ENCODE measurements at places on chromosomes 7 and 10. TPM values are rescaled to one million over a fixed set of nuclear protein-coding genes. Genes with fewer than 3 reads are reported as not detected.

Gene CFTR
- not detected for total RNA-seq

DNA sequence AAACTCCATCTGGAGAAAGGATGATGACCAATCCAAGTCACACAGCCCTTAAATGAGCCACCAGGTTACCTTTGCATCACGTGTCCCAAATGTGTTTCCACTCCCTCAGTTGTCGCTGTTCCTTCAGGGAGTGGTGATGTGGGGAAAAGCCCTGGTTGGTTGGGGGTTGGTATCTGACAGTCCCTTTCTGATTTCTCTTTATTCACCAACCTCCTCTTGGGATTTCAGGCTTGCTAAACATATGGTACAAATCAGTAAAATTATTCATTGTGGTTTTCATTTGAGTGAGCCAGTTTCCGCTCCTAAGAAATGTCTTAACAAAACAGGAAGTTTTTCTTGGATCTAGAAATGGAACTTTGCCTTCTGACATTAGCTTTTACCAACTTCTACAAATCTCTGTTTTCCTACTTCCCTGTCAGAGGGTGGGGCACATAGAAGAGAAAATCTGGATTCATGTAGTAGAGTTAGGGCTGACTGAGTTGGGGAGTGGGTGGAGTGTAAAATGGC, 40.0 kb upstream of the KMT2E start:
- H3K36me3 ChIP-seq = peaks cover 8% of the 10 kb centered on the region
- peak overlapping the region; percentile 5 for H3K4me3 ChIP-seq
- H3K27ac ChIP-seq = peak overlapping the region; percentile 85
- peak; percentile 83 for DNase-seq
- H3K4me1 ChIP-seq = peaks cover 58% of the 10 kb centered on the region
- no peaks in the 10 kb centered on the region for H3K27me3 ChIP-seq

DNA sequence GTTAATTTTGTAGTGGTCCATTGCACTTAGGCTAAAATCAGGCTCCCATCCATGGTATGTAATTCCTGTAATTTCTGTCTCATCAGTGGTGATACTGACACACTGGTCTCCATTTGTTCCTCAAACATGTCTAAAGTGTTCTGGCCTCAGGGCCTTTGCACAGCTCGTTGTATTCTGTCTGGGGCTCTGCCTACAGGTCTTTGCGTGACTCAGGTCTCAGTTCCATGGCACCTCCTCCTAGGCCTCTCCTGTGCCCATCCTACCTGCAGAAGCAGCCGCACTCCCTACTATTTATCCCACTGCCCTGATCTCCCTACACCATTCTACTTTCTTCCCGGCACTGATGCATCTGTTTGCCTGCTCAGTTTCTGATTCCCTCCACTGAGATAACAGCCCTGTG, 173.8 kb downstream of the ITGA8 start:
- DNase-seq = no peak
- H3K4me1 ChIP-seq = no peaks in the 10 kb centered on the region
- H3K27ac ChIP-seq = no peak overlapping the region
- H3K27me3 ChIP-seq = no peaks in the 10 kb centered on the region

Gene PRF1
- total RNA-seq = not detected

DNA sequence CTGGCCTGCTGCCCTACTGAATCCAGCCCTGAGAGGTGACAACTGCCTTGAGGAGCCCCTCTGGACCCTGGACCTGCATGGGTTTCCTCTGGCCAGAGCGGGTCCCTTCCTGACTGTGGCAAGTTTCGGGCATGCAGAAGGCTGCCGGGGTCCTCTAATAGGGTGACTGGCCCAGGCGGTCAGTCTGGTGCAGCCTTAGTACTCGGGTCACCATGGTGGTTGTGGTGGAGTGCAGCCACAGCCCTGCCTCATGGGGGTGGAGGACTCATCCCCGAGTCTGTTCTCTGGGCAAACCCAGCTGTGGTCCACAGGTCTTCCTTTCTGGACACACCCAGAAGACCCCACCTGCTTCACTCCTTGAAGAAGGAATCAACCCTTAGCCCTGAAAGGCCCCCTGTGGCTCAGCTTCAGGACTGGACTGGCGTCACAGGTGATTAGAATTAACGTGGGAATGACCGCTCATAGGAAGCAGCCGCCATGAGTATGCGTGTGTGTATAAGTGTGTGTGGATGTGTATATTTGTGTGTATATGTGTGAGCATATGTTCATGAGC, 28.7 kb downstream of the RAMP3 start:
- H3K4me1 ChIP-seq = no peaks in the 10 kb centered on the region
- H3K36me3 ChIP-seq = no peaks in the 10 kb centered on the region
- H3K27me3 ChIP-seq = peaks cover 6% of the 10 kb centered on the region
- H3K4me3 ChIP-seq = no peak overlapping the region

DNA sequence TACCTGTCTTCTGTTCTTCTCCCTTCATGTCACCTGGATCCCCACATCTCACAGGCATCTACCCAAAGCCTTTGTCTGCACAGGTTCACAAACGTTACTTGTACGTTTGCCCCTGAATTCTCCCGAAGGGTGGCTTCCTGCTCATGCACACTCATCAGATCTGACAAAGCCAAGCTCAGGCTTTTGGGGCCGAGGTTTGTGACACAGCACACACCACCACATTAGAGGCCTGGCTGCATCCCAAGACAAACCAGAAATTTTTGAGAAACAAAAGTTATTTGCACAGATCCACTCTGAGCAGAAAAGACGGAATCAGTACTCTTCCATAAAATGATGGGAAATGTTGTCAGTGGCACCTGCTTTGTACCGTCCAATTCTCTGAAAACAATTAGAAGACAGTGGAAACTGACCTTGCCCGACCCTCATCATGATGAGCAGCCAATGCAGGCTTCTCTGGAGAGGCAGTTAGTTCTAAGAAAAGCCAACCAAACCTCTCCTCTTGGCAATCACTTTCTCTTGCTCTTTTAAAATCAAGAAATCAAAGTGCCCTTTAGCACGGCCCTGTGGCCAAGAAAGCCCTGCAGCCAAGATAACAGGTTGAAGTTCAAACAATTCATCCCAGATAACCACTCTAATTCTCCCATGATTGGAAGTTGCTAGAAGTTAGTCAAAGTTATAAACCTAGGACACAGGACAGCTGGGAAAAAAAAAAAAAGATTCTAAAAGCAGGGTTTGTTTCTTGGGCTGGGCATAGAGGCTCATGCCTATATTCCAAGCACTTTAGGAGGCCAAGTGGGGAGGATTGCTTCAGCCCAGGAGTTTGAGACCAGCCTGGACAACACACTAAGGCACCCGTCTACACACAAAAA, 13.6 kb upstream of the SVIL start:
- H3K27me3 ChIP-seq = no peaks in the 10 kb centered on the region
- no peaks in the 10 kb centered on the region for H3K36me3 ChIP-seq
- H3K4me1 ChIP-seq = peaks cover 58% of the 10 kb centered on the region
- DNase-seq = peak; percentile 23

Gene IKZF1
- total RNA-seq = under 0.01 TPM

Gene MRM2
- 21.4 TPM for total RNA-seq

- no peak for DNase-seq
- H3K27me3 ChIP-seq = peaks cover 19% of the 10 kb centered on the region
- H3K36me3 ChIP-seq = no peaks in the 10 kb centered on the region
- H3K27ac ChIP-seq = no peak overlapping the region
Observed at GRCh38 chr10:125475815-125476214, 207.1 kb downstream of the TEX36 start.

GRCh38 chr7:47576031-47576865, 5.7 kb downstream of the TNS3 start:
- H3K36me3 ChIP-seq = peaks cover 23% of the 10 kb centered on the region
- H3K4me1 ChIP-seq = peaks cover 77% of the 10 kb centered on the region
- H3K27ac ChIP-seq = peak overlapping the region; percentile 87
- no peak overlapping the region for H3K4me3 ChIP-seq

Gene EGR2
- 2.4 TPM for total RNA-seq

DNA sequence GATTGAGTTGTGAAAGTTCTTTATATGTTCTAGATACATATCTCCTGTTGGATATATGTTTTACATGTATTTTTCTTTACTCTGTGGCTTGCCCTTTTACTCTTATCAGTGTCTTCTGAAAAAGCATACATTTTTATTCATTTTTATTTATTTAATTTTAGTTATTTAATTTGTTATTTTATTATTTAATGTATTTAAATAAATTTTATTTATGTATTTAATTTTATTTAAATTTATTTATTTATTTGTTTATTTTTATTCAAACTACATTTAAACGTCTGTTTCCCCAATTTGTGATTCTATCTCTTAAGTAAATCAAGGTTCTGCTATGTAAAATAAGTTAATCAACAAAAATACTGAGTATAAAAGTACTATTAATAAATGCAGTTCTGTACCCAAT, 279.1 kb upstream of the AKR1E2 start:
- H3K27ac ChIP-seq = peak overlapping the region; percentile 60
- H3K36me3 ChIP-seq = no peaks in the 10 kb centered on the region
- peaks cover 10% of the 10 kb centered on the region for H3K4me1 ChIP-seq
- H3K27me3 ChIP-seq = no peaks in the 10 kb centered on the region

DNA sequence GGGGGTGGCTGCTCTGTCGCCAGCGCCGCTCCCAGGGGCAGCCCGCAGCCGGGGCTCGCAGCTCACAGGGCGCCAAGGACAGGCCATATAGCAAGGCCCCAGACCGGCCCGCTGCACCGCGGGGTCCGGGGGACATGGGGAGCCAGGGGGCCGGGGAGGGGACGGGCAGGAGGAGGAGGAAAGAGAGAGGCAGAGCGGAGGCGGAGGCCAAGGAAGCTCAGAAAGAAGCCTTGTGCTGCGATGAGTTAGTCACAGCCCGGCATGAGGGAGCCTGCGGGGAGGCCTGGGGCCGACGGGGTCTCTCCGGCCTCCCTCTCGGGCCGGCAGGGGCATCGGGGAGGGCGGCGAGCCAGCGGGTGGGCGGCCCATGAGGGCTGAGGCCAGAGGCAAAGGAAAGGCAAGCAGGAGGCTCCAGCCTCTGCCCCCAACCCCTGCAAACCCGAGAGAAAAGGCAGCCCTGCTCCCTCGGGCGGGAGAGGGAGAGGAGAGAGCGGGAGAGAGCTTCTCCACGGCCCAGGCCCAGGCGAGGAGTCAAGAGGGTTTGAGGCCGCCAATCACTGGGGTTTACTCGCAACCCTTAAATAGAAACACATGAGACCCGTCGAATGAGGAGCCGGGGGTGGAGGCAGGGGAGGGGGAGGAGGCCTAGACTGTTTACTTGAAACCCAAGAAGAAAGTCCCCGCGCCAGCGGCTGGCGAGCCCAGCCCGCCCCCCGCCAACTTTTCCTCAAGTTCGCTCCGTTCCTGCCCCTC, 167.9 kb downstream of the NEURL1 start:
- H3K27me3 ChIP-seq = no peaks in the 10 kb centered on the region
- H3K36me3 ChIP-seq = peaks cover 35% of the 10 kb centered on the region
- H3K4me1 ChIP-seq = peaks cover 25% of the 10 kb centered on the region
- H3K4me3 ChIP-seq = peak overlapping the region; percentile 89
- peak overlapping the region; percentile 88 for H3K27ac ChIP-seq

DNA sequence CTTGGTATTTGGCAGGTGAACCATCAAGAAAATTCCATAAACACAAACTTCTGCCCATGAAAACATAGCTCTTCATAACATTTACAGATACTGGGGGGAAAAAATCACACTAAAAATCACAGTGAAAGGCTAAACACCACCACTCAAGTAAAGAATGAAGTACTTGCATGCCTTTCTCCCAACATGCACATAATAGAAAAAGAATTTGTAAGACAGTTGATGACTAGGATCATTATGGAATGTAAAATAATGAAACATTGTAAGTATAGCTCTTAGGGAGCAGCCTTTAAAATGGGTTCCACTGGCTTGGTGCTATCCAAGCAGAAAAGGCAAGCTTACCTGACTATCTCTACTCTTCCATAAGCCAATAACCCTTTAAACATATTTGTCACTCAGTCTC, 299.9 kb upstream of the LRRN3 start:
- H3K27me3 ChIP-seq = no peaks in the 10 kb centered on the region
- no peak overlapping the region for H3K4me3 ChIP-seq
- no peaks in the 10 kb centered on the region for H3K4me1 ChIP-seq
- H3K36me3 ChIP-seq = no peaks in the 10 kb centered on the region
- no peak overlapping the region for H3K27ac ChIP-seq

Gene AGR3
- total RNA-seq = not detected

DNA sequence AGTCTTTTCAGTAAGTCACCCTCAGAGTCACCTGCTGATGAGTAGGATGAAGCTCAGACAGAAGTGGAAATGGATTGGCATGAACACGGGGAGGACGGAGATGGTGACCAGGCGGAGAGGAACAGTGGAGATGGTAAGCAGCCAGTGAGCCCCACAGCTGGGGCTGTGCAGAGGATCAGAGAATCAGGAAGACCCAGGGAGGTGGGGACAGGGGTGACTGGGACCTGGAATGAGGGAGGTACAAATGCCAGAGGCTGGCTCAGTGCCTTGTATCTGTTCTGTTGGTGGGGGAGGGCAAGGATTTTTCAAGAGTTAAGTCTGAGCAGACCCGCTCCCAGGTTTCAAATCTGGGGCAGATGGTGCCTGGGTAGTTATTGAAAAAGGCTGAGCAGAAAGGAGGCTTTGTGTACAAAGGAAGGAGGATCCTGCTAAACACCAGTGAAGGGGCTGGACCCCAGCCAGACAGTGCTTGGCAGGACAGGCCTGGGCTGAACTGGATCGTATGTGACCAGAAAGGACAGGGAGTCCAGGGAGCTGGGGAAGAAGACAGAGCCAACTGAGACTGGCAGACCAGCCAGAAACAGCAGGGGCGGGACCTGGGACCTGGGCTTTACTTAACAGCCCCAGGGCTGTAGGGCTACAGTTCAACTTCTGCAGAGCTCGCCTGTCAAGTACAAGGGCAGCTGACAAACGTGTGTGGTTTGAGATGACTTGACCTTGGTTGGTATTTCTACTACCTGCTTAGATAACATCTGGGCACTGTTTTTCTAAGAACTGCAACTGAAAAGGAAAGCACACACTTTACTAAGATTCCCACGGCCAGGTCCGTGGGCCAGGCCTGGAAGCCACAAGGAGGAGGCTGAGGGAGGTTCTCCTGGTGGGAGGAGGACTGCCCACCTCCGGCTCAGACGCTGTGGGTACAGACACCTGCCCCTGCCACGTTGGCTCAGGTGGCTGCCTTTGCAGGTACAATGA, 13.2 kb upstream of the FRMPD2 start:
- H3K27ac ChIP-seq = no peak overlapping the region
- no peak for DNase-seq
- H3K4me3 ChIP-seq = no peak overlapping the region
- no peaks in the 10 kb centered on the region for H3K4me1 ChIP-seq
- peaks cover 28% of the 10 kb centered on the region for H3K27me3 ChIP-seq

GRCh38 chr7:115299397-115300037, 377.6 kb downstream of the MDFIC start:
- no peak for DNase-seq
- H3K4me3 ChIP-seq = no peak overlapping the region
- no peaks in the 10 kb centered on the region for H3K27me3 ChIP-seq
- no peaks in the 10 kb centered on the region for H3K36me3 ChIP-seq
- H3K27ac ChIP-seq = no peak overlapping the region
- peaks cover 9% of the 10 kb centered on the region for H3K4me1 ChIP-seq

Gene UNCX
- not detected for total RNA-seq

GRCh38 chr10:113576852-113577251, 24.0 kb downstream of the HABP2 start:
- H3K4me3 ChIP-seq = no peak overlapping the region
- no peak for DNase-seq
- H3K36me3 ChIP-seq = no peaks in the 10 kb centered on the region
- no peak overlapping the region for H3K27ac ChIP-seq

DNA sequence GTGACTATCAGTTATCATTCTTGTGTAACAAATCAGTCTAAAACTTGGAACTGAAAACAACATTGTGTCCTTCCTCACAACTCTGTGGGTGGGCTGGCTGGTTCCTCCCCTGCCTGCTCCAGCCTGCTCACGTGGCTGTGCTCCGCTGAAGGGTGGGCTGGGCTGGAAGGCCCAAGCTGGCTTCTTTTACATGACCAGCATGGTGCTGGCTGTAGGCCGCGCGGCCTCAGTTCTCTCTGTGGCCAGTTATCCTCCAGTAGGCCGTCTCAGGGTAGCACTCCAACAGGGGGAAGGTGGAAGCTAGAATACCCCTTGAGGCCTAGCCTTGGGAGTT, 11.3 kb downstream of the ADAMTS14 start:
- no peak overlapping the region for H3K27ac ChIP-seq
- no peaks in the 10 kb centered on the region for H3K27me3 ChIP-seq
- no peaks in the 10 kb centered on the region for H3K4me1 ChIP-seq
- DNase-seq = peak; percentile 31
- no peaks in the 10 kb centered on the region for H3K36me3 ChIP-seq
- no peak overlapping the region for H3K4me3 ChIP-seq

Data from osteoblast (primary cell).